ENCODE measurements at places on chromosomes 6 and 20.

DNA sequence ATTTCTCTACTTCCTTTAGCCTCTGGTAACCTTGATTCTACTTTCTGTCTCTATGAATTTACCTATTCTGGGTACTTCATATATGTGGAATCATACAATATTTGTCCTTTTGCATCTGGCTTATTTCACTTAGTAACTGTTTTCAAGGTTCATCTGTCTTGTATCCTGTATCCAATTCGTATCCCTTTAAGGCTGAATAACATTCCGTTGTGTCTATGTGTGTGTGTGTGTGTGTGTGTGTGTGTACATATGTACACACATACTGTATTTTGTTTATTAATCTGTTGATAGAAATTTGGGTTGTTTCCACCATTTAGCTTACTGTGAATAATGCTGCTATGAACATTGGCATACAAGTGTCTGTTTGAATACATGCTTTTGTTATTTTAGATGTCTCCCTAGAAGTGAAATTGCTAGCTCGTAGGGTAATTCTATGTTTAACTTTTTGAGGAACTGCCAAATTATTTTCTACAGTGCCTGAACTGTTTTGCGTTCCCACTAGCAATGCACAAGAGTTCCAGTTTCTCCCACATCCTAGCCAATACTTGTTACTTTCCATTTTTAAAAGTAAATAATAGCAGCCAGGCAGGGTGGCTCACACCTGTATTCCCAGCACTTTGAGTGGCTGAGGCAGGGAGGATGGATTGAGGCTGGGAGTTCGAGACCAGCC, 17.7 kb downstream of the SENP6 start:
- DNase-seq: no peak

DNA sequence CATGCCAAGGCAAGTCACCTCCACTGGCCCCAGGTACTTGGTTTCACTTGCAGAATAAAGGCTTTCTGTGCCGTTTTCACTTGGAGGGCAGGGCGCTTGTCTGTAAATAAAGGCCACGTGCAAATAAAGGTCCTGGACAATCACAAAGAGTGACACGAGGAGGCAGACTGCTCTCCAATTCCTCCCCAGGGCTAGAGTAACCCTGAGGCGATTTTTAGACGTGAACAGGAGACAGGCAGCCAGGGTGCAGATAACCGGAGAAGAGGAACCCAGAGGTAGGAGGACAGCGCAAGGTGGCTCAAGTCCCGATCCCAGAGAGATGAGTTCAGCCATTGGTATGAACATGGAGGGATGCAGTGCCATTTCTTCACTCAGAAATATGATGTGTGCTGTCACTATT, 327.4 kb downstream of the KIF16B start:
- no peak for DNase-seq

DNA sequence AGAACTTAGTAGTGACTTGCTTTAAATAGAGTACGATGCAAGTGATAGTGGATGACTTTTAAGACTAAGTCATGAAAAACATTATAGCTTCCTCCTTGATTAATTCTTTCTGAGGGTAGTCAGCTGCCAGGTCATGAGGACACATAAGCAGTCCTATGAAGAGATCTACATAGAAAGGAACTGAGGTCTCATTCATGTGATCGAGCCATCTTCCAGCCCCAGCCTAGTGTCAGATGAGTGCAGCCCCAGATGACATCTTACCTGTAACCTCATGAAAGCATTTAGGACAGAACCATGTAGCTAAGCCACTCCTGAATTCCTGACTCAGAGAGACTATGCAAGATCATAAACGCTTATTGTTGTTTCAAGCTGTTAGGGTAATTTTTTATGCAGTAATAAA, 67.7 kb downstream of the AK9 start:
- no peak for DNase-seq

DNA sequence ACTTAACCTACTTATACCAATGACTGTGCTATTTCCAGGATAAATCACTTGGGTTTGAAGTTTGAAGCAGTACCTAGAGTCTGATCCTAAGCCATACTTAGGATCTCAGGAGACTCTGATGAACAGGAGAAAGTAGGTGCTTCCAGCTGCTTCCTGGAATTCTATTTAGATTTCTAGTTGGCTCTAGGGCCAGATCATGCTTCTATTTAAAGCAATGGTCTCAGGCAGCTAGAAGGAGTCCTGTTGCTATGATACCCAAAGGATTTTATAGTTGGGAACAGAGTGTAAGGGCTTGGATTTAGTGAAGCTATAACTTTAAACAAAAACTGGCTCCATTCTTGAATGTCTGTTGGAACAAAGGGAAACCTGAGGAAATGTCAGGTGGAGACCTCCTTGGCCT, 52.4 kb upstream of the TINAG start:
- no peak for DNase-seq

DNA sequence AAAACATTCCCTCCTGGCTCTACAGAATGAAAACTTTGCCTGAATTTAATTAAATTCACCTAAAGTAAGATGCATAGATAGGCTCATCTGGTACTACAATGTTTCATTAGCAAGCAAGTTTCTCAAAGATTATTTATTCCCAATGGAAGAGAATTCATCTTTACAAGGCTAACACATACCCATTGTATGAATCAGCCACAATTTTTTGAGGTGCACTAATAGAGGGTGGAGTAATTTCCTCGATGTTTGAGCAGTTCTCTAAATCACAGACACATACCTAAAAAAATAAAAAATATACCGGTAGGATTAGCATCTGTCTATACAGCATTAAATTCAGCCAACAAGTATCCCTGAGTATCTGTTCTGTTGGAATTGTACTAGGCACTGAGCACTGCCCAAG, 32.7 kb downstream of the ROS1 start:
- no peak for DNase-seq

DNA sequence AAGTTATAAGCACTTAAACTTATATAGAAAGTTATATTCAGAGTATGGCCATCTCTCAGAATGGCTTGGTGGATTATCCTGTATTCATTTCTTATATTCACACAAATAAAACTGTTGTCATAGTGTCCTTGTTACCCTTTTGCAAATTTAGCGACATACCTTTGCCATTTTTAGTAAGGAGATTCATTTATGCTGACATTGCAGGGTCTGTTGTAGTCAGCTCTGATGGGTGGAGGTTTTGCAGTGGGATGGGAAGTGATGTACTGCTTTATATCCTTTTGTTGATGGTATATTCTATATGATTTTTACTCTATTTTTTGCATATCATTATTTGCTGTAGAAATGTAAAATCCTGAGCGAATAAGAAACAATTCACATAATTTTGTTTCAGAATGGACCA, 35.9 kb downstream of the SAMD5 start:
- no peak for DNase-seq

- no peak for DNase-seq
Observed at GRCh38 chr6:12009876-12010634, 2.1 kb upstream of the HIVEP1 start.

- no peak for DNase-seq
Observed at GRCh38 chr6:9140951-9141460, 705.7 kb upstream of the SLC35B3 start.

- DNase-seq: no peak
Observed at GRCh38 chr20:55515832-55516231, 489.5 kb downstream of the CBLN4 start.

- no peak for DNase-seq
Observed at GRCh38 chr20:4369119-4369797, 352.5 kb upstream of the PRND start.

DNA sequence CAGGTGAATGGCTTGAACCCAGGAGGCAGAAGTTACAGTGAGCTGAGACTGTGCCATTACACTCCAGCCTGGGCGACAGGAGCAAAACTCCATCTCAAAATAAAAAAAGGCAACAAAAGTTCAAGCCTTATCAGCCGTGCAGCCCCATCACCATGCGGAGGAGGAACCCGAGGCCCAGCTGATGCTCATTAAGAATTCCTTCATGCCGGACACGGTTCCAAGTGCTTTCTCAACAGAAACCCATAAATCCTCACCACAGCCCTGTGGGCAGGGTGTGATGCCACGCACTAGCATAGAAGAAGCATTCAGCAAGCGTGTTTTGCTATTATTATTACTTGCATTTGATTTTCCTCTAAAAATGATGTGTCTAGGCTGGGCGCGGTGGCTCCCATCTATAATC, 56.3 kb downstream of the PREX1 start:
- no peak for DNase-seq
